ENCODE measurements at places on chromosomes 12 and 14.

GRCh38 chr14:85316701-85317410 lies 213.1 kb upstream of the FLRT2 start:
- no peak for ATAC-seq

DNA sequence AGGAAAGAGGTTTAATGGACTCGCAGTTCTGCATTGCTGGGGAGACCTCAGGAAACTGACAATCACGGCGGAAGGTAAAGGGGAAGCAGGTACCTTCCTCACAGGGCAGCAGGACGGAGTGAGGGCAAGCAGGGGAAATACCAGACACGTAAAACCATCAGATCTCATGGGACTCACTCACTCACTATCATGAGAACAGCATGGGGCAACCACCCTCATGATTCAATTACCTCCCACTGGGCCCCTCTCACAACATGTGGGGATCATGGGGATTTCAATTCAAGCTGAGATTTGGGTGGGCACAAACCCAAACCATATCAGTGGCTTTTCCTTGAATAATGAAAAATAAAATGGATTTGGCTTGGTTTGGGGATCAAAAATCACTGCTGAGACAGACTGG lies 380.5 kb downstream of the VRK1 start:
- ATAC-seq, result peak; percentile 27

GRCh38 chr14:29163109-29163508 lies 396.5 kb downstream of the FOXG1 start:
- no peak for ATAC-seq

DNA sequence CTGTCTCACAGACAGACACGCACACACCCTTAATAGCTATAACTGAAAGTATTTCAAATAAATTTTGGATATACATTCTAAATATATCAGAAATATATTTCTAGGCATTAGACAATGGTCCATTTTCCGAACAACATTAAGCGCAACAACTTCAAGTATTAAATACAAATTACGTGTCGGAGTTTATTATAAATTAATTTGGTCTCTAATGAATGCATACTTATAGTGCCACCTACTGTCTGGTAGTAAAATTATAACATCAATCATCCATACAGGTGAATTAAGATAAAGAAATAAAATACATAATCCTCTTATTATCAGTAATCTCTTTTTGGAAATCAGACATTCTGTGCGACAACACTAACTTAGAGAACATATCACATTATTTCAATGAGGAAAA lies 27.2 kb upstream of the CMAS start:
- ATAC-seq, result no peak

DNA sequence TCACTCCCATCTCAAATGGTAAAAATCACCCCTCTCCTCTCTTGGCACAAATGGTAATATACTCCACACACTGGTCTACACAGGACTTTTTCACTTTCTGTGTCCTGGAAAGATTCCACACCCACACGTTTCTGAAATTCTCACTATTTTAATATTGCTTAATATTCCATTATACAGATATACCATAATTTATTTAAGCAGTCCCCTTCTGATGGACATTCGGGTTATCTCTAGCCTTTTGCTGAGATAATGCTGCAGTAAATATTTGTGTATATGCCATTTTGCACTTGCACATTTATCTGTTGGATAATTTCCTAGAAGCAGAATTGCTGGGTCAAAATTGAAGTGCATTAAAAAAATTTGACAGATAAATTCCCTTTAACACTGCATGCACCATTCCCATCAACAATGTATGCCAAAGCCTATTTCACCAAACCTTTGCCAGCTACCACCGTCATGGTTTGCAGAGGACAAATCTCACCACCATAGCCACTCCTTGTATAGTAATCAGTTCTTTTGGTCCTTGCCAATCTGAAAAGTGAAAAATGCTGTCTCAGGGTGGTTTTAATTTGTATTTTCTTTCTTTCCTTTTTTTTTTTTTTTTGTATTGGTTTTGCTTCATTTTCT lies 15.5 kb upstream of the COL2A1 start:
- ATAC-seq, result no peak

DNA sequence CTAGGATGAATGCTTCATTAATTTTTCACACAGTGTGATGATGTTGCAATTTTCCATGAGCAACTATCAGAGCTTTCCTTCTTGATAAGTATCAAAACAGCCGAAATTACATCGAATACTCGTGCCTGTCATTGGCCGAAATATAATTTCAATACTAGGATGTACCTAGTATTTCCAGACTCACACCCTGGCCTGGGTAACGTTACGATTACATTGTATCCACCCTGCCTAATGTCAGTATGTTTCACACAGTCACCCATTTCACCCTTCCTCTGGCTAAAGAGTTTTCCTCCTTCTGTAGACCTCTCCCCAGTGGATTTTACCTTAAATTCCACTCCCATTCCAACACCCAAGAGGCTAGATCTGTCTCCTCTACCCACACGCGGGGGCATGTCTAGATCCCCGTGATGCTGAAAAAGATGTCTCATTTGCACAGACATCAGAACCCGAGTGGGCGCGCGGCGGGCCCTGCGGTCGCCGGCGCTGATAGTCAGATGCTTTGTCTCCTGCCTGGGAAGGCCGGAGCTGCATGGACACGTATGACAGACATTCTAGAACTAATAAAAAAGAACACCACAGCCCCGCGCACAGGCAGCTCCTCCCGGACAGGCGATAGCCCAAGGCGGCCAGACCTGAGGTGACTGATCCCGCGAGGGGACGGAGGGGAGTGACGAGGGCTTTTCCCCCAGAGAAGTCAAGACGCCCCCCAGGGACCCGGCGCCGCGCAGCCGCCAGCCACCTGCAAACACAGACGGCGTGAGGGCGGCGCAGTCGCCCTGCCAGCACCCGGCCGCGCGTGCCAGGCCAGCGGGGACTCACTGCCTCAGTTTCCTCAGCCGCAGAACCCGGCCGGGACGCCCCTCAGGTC lies 723 bp downstream of the KIF21A start:
- peak; percentile 18 for ATAC-seq

- no peak for ATAC-seq
Measured at GRCh38 chr12:31289441-31289840, 36.5 kb downstream of the SINHCAF start.

DNA sequence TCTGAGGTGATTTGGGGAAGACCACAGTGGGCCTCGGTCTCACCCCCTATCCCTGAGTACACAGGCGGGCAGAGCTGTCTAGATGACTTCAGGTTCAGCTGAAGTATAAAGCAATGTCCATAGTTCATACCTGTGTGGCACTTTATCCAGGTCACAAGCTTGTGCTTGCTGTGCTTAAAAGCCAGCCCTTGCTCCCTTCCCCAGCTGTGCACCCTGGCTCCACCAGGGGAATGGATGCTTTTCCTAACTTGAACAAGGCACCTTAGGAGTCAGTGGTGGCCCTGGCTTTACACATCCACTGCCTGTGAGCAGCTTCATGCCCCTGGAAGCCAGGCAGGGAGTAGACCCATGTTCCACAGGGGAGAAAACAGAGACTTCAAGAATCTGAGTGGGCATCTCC lies 5.5 kb downstream of the CARMIL3 start:
- ATAC-seq, result no peak

DNA sequence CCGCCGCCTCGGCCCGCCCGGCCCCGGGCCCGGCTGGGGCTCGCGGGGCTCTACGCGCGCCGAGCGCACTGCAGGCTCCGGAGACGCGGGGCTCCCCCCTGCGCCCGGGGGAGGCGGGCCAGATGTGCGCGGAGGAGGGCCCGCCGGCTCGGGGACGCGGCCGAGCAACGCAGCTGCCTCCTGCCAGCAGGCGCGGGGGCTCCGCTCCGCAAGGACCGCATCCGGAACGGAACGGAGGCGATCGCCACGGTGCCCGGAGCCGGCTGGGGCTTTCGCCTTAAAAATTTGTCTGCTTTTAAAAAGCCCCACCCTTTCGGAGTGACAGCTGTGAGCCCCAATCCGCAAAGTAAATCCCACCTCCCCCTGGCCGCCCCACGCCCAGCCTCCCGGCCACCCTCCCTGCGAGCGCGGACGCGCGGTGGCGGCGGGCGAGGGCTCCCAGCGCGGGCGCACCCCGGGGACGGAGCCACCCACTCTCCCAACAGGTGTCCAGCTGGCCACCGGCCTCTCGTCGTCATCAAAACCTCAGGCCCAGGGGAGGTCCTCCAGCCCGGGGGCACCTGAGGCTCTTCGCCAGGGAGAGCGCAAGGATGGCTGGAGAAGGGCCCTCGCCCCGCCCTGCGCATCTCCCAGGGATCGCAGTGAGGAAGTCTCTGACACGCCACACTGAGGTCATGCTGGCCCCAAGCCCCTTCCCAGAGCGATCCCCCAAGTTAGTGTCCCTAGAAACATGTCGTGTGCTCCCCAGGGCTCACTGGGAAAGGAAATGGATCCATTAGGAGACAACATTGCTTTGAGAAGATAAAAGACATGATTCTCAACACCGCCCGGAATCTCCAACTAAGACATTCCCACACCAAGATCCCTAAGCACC lies at the start of gene TMEM132D:
TMEM132D (minus strand) TSS at position 70 of the 874 bp plus-strand sequence.
- no peak for ATAC-seq

GRCh38 chr14:49754570-49755097 lies 13.3 kb upstream of the KLHDC2 start:
- ATAC-seq, result no peak

- no peak for ATAC-seq
Measured at GRCh38 chr12:106273491-106273890, 25.7 kb upstream of the CKAP4 start.

- no peak for ATAC-seq
Measured at GRCh38 chr14:80477388-80478160, 266.3 kb upstream of the DIO2 start.

DNA sequence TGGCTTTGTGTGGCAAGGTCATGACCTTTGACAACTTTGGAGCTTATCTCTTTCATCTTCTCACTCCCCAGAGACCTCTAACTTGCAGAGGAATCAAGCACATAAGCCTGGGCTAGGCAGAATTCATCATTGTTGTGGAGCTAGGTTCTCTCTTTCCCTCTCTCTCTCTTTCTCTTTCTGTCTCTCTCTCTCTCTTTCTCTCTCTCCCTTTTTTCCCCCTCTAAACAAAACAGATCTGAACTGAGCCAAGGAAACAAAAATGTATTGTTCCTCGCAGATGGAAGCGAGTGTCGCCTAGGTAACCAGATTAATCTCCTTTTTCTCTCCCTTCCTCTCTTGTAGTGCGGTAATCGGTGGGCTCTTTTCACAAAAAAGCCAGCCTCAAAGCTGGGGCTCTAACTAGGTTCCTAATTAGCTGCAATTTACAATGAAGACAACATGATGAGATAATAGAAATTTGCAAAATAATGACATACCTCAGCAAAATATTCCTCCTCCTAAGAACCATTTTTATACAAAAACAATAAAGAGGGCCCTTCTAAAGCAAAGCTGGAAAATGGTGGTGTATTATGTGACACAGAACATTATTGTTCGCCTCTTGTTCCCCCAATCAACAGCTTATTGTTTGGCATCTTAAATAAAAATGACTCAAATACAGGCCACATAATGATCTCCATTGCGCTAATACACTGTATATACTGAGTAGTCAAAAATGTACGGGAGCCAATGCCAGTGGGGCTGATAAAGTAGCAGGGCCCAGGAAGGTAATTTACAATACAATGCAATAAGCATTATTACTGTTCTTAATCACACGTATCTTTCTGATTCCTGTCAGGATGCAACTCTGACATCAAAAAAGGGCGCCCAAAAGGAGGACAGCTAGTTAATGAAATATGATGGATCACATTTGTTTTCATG lies 65.7 kb upstream of the SOX5 start:
- ATAC-seq, result no peak

DNA sequence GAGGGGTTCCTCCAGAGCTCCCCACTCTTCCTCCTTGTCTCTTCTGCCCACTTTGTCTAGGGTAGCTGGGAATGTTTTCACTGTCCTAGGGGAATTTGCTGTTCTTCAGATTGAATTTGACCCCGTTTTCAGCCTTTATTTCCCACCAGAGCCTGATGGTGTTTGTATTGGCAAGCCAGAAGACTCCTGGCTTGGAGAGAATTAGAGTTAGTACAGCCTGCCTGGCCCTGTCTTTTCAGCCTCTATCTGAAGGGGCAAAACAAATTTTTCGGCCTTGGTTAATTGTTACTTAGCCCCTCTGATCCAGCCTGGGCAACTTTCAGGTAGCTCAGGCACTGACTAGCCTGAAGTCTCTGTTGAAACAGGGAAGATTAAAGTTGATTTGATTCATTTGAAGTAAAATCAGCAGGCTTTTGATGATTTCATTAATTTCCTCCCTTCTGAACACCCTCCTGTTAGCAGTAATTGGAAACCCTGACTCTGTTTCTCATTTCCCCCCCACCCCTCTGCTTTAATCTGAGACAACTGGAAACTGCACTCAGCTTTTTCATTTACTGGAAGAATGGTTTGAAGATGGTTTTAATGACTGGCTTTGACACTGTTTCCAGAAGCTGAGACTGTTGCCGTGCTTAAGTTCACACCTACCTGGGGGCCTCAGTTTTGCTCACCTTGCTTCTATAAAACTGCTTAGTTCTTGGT lies 63.3 kb downstream of the SUSD6 start:
- ATAC-seq, result peak; percentile 43

DNA sequence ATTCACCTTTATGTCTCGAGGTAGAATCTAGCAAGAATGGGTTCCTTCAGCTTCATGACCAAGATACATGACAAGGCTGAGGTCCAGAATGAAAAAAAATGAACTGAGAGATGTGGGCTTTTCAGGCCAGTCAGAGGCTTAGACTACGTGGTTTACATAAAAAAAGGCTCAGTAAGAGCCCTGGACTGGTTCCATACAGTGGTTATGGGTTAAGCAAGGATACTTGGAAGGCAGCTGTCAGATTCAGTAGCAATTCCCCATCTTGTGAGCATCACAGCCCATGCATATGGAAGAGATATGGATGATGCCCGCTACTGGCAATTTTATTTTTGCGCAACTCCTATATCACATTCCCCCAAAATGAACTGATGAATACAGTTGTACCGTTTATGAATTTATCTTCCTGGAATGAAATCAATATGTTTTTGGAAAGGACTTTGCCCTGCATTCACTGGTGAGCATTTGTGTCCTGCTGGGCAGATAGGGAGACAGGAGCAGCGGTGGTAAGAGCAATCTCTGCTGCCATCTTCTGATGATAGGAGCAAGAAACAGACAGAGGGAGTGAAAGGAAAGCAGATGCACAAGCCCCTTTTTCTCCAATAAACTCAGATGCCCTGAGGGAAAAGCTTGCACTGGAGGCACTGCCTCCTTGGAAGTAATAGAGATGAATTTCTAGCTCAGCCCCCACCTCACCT lies 280.4 kb downstream of the GALC start:
- ATAC-seq, result no peak

DNA sequence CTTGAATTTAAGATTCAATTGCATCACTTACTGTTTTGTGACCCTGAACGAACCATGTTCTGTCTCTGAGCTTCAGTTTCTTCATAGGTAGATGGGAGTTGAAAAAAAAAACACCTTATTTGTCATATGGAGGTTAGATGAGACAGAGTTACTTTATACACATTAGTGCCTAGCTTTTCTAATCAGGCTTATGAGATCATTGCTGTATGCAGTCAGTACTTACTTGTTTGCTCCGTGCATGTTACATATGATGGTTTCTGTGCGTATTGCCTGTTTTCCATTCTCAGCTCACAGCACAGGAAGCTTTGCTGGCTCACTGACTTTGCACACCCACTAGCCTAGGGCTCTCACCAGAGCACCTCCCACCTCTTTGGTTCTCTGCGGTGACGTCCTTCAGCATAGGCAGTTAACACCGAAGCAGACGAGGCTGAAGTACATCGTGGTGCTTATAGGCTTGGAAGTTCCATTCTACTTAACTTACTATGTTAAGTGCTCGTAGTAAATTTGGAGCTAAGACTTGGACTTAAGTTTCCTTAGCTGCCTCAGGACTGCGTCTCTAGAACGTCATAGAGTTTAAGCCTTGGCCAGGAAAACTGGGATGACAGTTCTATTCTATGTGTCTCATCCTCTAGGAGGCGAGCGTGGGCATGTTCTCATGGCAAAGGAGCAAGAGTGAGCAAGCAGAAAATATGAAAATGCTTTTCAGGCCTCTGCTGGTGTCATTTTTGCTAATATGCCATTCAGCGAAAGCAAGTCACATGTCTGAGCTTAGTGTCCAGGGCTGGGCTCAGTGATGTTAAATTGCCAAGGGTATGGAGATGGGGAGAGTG lies 57.3 kb downstream of the NRXN3 start:
- no peak for ATAC-seq

Data from activated T-helper 17 cell treated with anti-CD3 and anti-CD28 coated beads, Interleukin-2, amount 50 U/mL, for 72 hours (primary cell).